Urothelium cell line (cell line): ENCODE measurements at places on chromosomes 2 and 18.

- DNase-seq = no peak
These were observed 163.8 kb downstream of the FAM210A start for GRCh38 chr18:13562494-13563029.

GRCh38 chr18:48929941-48930713, 20.6 kb downstream of the SMAD7 start:
- no peak for DNase-seq

GRCh38 chr18:46220116-46220515, 115.9 kb downstream of the HAUS1 start:
- DNase-seq = no peak

GRCh38 chr2:110848519-110849030, 116.2 kb downstream of the ACOXL start:
- DNase-seq = no peak

DNA sequence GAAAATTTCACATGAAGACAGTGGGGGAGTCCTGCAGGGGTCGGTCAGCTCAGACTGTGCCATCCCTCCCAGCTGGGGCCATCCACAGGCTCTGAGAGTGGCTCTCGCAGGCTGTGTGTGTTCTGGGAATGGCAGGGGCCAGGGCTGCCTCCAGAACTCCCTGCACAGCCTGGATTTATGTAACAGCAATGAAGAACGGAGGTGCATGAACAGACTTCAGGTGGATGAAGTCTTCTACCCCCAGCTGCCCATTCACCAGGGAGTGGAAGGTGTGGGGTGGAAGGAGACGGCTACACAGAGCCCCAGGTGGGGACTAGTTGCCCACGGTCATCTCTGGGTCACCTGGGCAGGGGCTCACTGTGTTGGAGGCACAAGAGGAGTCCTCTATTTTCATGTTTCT, 56.1 kb upstream of the HDAC4 start:
- no peak for DNase-seq

DNA sequence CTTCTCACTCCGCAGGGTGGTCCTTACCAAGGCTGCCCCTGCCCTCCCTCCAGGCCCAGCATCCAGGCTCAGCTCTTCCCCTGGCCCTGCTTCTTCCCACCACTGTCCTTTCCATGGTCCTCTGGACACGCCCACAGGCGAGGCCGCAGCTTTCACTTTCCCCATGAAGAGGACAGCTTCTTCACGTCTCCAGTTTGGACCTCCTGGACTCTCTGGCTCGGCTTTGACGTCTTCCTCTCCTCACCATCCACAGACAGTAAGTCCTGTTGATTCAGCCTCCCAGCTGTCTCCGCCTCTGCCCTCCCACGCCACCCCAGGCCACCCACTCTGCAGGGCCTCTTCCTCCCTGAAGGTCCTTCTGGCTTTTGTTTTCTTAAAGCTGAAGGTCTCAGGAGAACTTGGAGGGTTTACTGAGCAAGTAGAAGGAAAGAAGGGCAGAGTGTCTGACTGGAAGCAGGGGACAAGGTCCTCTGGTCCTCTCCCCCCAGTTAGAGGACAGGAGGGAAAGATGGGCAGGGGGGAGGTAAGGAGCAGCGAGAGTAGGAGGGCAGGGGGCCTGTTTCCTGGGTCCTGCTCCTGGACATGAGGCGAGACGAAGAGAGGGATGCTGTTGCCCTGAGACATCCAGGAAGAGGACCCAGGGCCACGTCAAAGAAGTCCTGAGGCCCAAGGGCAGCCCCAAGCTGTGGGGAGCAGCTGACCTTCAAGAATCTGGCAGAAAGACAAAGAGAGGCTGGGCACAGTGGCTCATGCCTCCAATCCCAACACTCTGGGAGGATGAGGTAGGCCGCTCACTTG, 24.7 kb upstream of the NMUR1 start:
- DNase-seq = no peak

GRCh38 chr18:5998907-5999306, 103.6 kb upstream of the TMEM200C start:
- DNase-seq = no peak

- DNase-seq = no peak
These were observed 4.9 kb downstream of the CCT7 start for GRCh38 chr2:73238976-73239375.

GRCh38 chr2:28868611-28869010, 1.5 kb downstream of the TRMT61B start:
- DNase-seq = no peak

- no peak for DNase-seq
These were observed 13.7 kb downstream of the PMS1 start for GRCh38 chr2:189797902-189798301.

- no peak for DNase-seq
These were observed 30.7 kb upstream of the LINC00305 start for GRCh38 chr18:64179556-64180080.

- no peak for DNase-seq
These were observed 20.1 kb upstream of the ALLC start for GRCh38 chr2:3637692-3638455.

- no peak for DNase-seq
These were observed 14.9 kb downstream of the FBLN7 start for GRCh38 chr2:112153179-112153490.

GRCh38 chr2:233063269-233063975, 3.3 kb downstream of the INPP5D start:
- DNase-seq = no peak

- DNase-seq = peak; percentile 62
These were observed 54.7 kb downstream of the SPRED2 start for GRCh38 chr2:65377556-65378192.
